ENCODE measurements at places on chromosomes 5 and 9. TPM values are rescaled to one million over a fixed set of nuclear protein-coding genes. Genes with fewer than 3 reads are reported as not detected.

PCDHAC1 gene
- total RNA-seq, result not detected

CCNG1 gene
- total RNA-seq, result 213 TPM

NCBP1 gene
- total RNA-seq, result 28.2 TPM

GMCL2 gene
- total RNA-seq, result not detected

OR1J2 gene
- not detected for total RNA-seq

QRFP gene
- not detected for total RNA-seq

FOXI1 gene
- not detected for total RNA-seq

ST6GALNAC6 gene
- total RNA-seq, result 11.8 TPM

FSD1L gene
- 11.6 TPM for total RNA-seq

ANGPTL2 gene
- 2.8 TPM for total RNA-seq

ST8SIA4 gene
- total RNA-seq, result 1.1 TPM

SUSD1 gene
- total RNA-seq, result 28.9 TPM

PGM5 gene
- total RNA-seq, result 7.5 TPM

FBN2 gene
- 3.3 TPM for total RNA-seq

OR1Q1 gene
- total RNA-seq, result not detected

DNM1 gene
- total RNA-seq, result 54.6 TPM

- peak; percentile 56 for DNase-seq
Measured at GRCh38 chr5:154478224-154478565, at the start of gene HAND1. HAND1 (minus strand) TSS chr5:154478227; CDS start chr5:154478008, 219 bp downstream.

DNA sequence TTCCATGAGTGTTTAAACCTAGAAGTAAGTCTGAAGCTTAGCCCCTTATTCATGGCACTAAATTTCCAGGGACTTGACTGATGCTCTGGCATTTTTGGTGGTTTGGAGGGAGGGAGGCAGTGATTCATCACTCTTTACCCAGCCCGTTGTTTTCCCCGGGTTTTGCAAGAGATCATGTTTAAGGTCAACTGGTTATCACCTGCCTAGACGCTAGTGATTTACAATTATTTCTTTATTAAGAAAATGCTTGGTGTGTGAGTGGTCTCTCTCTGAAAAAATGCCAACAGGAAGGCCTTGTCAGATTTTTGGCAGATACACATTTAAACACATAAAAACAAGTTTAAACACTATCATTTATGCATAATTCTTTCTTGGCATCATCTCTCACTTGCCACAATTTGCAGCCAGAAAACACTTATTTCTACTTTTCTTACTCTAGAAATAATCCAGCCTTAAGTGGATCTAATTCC lies 737.9 kb upstream of the ZNF608 start:
- DNase-seq, result no peak

DNA sequence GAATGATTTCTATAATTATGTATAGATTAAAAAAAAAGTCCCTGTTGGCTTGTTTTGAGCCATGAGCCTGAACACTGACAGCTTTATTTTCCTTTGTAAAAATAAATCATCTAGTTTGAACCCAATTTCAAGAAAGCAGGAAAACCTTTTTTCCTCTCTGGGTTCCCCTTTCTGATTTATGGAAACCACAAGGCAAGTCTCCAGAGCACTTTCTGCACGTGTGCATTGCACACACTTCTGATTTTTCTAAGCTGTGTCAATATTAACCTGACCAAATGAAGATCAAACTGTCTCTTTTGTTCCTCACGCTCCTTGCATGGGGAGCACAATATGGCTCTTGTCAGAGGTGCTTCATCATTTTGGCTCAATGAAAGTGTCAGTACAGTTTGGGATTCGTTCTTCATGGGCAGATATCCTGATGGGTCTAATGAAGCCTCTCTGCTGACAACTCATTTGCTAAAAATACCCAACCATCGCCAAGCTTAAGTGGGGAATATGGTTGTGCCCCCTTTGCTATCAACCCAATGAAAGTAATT lies 39.2 kb upstream of the PCA3 start:
- no peak for DNase-seq

DNA sequence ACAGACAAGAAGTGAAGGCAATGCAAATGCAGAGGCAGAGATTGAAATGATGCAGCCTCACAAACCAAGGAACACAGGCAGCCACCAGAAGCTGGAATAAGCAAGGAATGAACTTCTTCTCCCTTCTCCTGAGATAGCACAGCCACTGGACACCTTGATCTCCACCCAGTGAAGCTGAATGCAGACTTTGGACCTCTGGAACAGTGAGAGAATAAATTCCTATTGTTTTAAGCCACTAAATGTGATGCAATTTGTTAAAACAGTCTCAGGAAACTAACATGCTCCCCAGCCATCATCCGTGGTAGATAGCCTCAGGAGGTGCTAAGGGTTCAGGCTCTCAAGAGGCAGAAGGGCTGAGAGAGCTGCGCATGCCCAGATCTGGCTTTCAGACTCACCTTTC lies 512.2 kb upstream of the ZNF608 start:
- no peak for DNase-seq

- DNase-seq, result no peak
Measured at GRCh38 chr5:40774623-40775022, 18.9 kb upstream of the TTC33 start.

DNA sequence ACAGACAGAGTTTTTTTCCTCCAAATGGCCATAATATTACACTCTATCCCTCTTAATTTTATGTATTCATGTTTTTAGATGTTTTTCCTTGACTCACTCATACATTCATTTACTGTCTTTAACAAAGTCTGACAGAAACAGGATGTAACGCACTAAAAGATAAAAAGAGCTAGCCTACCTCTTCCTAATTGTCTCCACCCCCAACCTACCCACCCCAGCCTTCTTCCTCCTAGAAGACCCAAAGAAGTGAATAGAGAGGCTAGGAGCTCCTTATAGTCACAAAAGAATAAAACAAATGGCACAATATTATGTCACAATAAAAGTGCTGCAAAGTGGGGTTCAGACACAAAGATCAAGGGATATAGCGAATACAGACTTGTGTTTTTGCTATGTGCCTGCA lies 719 bp downstream of the NOL8 start:
- DNase-seq, result no peak

DNA sequence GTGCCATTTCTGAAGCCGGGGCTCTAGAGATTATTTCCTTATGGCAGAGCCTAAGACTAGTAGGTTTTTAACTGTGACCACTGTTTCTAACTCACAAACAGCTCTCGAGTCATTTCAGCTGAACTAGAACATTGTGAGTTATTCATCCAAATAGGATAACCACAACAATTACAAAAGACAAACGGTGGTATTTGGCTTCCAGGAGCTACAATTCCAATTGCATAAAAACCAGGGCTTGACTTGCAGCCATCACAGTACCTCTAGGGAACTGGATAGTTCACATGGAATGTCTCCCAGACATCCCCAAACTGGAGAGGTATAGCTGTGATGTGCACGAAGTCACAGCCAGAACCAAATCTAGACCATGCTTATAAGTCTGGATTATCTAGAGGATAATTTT lies 224.8 kb downstream of the FAM114A2 start:
- no peak for DNase-seq

DNA sequence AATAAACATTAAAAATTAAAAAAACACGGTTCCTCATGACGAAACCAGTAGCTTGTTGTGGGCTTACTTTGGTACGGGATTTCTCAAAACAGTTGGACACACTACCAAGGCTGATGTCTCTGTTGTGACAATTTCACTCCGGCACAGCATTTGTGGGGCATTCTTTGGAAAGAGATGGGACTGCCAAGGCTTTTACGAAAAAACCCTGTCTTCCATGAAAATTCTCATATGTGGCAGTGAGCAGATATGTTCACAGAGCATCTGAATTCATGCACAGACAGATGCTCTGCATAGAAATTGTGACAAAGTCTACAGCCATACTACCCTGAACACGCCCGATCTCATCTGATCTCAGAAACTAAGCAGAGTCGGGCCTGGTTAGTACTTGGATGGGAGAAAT lies 17.8 kb upstream of the SHROOM1 start:
- DNase-seq, result no peak

GRCh38 chr9:4738866-4739586 lies 2.0 kb downstream of the AK3 start:
- no peak for DNase-seq

- DNase-seq, result no peak
Measured at GRCh38 chr5:157205708-157206107, 25.1 kb downstream of the ITK start.

GRCh38 chr5:17069995-17070511 lies 134.0 kb upstream of the MYO10 start:
- peak; percentile 72 for DNase-seq

DNA sequence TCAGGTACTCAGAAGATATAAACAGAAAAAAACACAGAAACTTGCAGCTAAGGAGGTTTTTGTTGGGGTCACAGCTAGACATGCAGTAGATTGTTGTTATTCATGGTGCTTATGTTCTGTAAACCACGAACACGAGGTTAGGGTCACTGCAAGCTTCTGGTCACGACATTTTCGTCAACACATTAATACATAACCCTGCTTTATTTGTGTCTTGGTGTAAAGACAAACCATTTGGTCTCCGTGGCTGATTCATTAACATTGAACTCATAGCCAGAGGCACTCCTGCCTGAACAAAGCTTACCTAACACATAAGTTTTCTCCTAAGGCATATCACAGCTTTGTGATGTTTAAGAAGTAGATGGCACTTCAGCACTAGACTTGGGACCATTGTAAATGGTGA lies 16.9 kb downstream of the TEK start:
- no peak for DNase-seq

GRCh38 chr5:105677291-105677690 lies 1993.4 kb downstream of the EFNA5 start:
- DNase-seq, result no peak

DNA sequence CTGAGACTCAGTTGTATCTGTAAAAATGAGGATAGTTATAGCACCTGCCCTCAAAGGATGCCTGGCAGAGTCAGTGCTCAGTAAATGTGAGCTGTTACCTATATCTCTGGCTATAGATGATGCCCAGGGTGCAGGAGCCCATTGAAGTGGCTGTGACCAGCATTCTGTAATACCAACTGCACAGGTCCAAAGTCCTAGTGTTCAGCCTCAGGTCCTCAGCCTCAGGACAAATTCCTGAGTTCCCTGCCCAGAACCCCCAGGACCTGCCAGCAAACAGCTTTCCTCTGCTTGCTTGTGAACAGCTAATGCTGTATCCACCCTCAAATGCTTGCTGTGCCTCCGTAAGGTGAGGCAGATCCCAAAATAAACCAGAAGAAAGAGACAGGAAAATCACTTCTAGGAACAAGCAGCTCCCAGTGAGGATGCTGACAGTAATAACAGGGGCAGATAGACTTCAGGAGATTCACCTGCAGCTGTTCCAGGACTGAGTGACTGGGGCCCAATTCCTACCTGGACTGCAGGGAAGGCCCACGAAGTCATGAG lies 80.8 kb downstream of the SIL1 start:
- DNase-seq, result no peak

- no peak for DNase-seq
Measured at GRCh38 chr5:104189909-104190308, 627.3 kb upstream of the NUDT12 start.

GRCh38 chr5:148384380-148384737 lies 601 bp downstream of the FBXO38 start:
- no peak for DNase-seq

All from Peyer's patch (tissue), 4 donors.